ENCODE measurements at places on chromosomes 6 and 20.

- peaks cover 18% of the 10 kb centered on the region for H3K27me3 ChIP-seq
- H3K27ac ChIP-seq, result no peak overlapping the region
- peaks cover 4% of the 10 kb centered on the region for H3K4me1 ChIP-seq
- no peaks in the 10 kb centered on the region for H3K36me3 ChIP-seq
Observed at GRCh38 chr6:149899926-149900619, 2.2 kb upstream of the RAET1E start.

GRCh38 chr6:149939909-149940671 is 1.7 kb upstream of the ULBP2 start:
- no peaks in the 10 kb centered on the region for H3K36me3 ChIP-seq
- no peak for DNase-seq
- peaks cover 31% of the 10 kb centered on the region for H3K27me3 ChIP-seq
- peak overlapping the region; percentile 54 for H3K4me3 ChIP-seq
- peaks cover 16% of the 10 kb centered on the region for H3K4me1 ChIP-seq

GRCh38 chr20:16100111-16100510 is 473.1 kb downstream of the KIF16B start:
- DNase-seq, result no peak
- no peaks in the 10 kb centered on the region for H3K27me3 ChIP-seq
- no peak overlapping the region for H3K4me3 ChIP-seq
- no peaks in the 10 kb centered on the region for H3K36me3 ChIP-seq
- no peak overlapping the region for H3K27ac ChIP-seq

DNA sequence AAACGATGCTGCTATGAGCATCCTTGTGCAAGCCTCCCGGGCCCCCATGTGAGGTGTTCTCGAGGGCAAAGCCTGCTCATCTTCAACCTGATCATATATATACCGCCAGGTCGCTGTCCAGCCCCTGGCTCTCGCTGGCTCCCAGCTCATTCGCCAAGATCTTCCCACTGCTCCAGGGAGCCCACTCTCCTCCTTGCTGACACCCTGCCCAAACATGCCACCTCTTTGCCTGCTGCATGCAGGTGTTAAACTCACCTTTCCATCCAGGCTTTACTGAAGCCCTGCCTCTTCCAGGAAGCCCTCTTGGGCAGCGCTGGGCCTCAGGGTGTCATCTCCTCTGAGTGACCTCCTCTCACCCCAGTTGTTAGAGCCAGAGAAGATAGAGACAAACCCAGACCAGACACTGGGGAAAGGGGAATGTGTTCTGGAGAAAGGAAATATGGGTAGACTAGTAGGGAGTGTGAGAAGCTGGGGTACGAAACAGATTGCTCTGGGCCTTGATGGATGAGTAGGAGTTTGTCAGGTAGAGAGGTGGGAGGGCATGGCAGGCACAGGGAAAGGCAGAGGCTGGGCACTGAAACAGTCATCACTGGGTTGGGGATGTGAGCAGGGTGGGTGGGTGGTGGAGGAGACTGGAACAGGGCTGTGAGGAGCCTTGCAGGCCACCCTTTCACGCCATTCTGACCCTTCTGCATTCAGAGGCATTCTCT is 1.2 kb upstream of the DLGAP4 start:
- no peak for DNase-seq
- H3K36me3 ChIP-seq, result no peaks in the 10 kb centered on the region
- no peak overlapping the region for H3K27ac ChIP-seq

DNA sequence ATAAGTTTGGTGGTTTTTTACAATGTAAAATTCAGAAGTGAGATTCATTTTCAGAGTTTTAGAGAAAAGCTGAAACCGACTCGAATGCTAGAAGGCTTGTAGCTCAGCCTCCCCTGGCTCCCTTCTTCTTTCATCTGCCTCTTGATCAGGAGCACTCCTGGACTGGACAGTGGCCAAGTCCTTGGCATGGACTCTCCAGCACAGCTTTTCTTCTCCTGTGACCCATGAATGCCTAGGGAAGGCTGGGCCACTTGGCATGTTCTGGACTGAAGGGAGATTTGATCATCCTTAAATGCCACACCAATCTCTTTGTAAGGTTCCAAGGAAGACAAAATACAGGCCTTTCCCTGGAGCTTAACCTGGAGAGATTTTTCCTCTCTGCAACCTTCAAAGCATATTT is 384.0 kb upstream of the SASH1 start:
- no peak overlapping the region for H3K27ac ChIP-seq
- no peaks in the 10 kb centered on the region for H3K36me3 ChIP-seq
- H3K4me3 ChIP-seq, result no peak overlapping the region
- no peaks in the 10 kb centered on the region for H3K27me3 ChIP-seq

DNA sequence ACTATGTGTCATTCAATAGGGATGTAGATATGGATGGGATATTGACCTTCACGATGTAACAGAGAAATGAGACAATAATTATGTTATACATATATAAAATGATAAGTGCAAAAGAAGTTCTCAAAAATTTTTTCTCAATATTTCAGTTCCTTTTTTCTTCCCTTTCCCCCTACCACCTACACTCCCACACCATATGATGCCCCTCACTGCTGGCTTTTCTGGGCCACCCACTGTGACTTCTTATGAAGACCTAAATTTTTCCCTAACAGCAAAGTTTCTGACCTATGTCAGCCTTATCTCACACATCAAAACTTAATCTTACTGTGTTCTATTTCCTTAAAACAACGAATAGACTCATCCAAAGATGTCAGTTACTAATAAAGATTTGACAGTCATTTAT is 89.9 kb upstream of the MYLIP start:
- DNase-seq, result no peak
- peaks cover 3% of the 10 kb centered on the region for H3K27me3 ChIP-seq
- no peak overlapping the region for H3K27ac ChIP-seq
- no peak overlapping the region for H3K4me3 ChIP-seq

- no peak for DNase-seq
- no peaks in the 10 kb centered on the region for H3K36me3 ChIP-seq
- no peak overlapping the region for H3K27ac ChIP-seq
- no peaks in the 10 kb centered on the region for H3K27me3 ChIP-seq
- no peak overlapping the region for H3K4me3 ChIP-seq
Observed at GRCh38 chr6:83370567-83370966, 60.3 kb downstream of the ME1 start.

- no peak overlapping the region for H3K27ac ChIP-seq
- H3K36me3 ChIP-seq, result no peaks in the 10 kb centered on the region
- peaks cover 15% of the 10 kb centered on the region for H3K4me1 ChIP-seq
Observed at GRCh38 chr6:29014729-29015608, 9.9 kb upstream of the ZNF311 start.

GRCh38 chr6:15294504-15294903 is 48.6 kb downstream of the JARID2 start:
- H3K4me3 ChIP-seq, result no peak overlapping the region
- peaks cover 38% of the 10 kb centered on the region for H3K4me1 ChIP-seq
- DNase-seq, result no peak
- no peaks in the 10 kb centered on the region for H3K27me3 ChIP-seq

GRCh38 chr6:144559865-144560593 is 274.9 kb downstream of the UTRN start:
- no peak for DNase-seq
- H3K36me3 ChIP-seq, result peaks cover 40% of the 10 kb centered on the region
- H3K27ac ChIP-seq, result no peak overlapping the region
- no peaks in the 10 kb centered on the region for H3K4me1 ChIP-seq

- H3K4me1 ChIP-seq, result no peaks in the 10 kb centered on the region
- peaks cover 28% of the 10 kb centered on the region for H3K27me3 ChIP-seq
- H3K27ac ChIP-seq, result no peak overlapping the region
- DNase-seq, result no peak
- no peak overlapping the region for H3K4me3 ChIP-seq
Observed at GRCh38 chr20:58553841-58554240, 38.6 kb upstream of the APCDD1L start.

DNA sequence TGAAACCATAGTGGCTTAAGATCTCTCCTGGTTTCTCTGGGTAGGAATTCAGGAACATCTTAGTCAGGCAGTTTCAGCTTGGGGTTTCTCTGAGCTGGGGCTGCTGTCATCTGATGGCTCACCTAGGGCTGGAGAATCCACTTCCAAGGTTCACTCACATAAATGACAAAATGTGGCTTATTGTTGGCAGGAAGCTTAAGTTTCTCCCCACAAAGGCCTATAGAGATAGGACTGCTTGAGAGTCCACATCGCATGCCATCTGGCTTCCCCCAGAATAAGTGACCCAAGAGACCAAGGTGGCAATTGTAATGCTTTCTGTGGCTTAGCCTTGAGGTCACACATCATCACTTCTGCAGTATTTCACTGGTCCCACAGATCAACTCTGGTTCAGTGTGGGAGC is 131.4 kb downstream of the EDN1 start:
- no peak overlapping the region for H3K4me3 ChIP-seq
- H3K36me3 ChIP-seq, result peaks cover 5% of the 10 kb centered on the region
- H3K27me3 ChIP-seq, result no peaks in the 10 kb centered on the region
- H3K27ac ChIP-seq, result no peak overlapping the region
- no peak for DNase-seq

DNA sequence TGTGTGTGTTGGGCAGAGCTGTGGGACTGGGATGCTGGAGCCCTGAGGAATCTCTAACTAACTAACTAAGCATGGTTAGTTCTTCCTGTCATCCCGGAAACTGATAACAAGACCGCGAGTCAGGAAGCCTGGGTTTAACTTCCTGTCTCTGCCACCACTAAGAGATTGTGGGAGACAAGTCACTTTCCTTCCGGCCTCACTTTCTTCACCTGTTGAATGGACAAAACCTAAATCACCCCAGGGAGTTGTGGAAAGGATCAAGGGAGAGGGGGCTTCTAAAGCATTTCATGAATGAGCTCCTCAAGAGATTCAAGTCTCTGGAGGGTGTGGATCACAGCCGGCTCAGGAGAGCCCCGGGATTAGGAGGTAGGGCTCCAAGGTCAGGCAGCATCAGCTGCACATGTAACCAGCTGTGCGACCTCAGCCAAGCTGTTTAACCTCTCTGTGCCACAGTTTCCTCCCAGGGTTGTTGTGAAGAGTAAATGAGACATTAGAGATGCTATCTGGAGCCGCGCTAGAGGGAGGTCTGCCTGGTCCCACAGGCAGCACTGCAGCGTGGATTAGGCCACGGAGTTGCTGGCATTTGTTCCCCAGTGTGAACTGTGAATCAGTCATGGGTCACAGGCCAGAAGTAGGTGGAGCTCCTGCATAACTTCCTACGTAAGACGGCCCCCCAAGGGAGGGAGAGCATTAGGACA is 105.1 kb downstream of the TOX2 start:
- H3K27me3 ChIP-seq, result peaks cover under 1% of the 10 kb centered on the region
- H3K27ac ChIP-seq, result no peak overlapping the region
- H3K36me3 ChIP-seq, result no peaks in the 10 kb centered on the region
- DNase-seq, result no peak
- H3K4me3 ChIP-seq, result no peak overlapping the region

DNA sequence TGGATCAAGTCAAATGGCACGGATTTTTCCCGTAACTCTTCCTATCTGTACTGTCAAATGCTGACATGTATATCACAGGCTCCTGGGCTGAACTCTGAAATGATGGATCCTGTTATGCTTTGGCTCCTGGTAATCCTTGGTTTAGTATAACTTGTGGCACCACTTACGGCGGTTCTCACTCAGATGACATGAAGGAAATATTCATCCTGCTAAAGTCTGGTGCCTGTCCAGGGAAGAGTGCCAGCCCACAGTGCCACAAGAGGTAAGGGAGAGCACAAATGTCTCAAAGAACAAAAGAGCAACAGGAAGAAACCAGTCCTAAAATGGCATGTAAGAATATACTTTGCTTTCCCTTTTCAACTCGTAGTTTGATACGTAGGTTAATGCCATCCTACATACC is 93.1 kb upstream of the TAB2 start:
- H3K4me1 ChIP-seq, result no peaks in the 10 kb centered on the region
- no peak overlapping the region for H3K27ac ChIP-seq
- no peaks in the 10 kb centered on the region for H3K36me3 ChIP-seq

GRCh38 chr20:59124296-59125029 is 39.2 kb upstream of the ZNF831 start:
- no peaks in the 10 kb centered on the region for H3K27me3 ChIP-seq
- peaks cover 62% of the 10 kb centered on the region for H3K4me1 ChIP-seq
- DNase-seq, result no peak
- H3K36me3 ChIP-seq, result peaks cover 4% of the 10 kb centered on the region
- H3K27ac ChIP-seq, result peak overlapping the region; percentile 94
- H3K4me3 ChIP-seq, result peak overlapping the region; percentile 86

DNA sequence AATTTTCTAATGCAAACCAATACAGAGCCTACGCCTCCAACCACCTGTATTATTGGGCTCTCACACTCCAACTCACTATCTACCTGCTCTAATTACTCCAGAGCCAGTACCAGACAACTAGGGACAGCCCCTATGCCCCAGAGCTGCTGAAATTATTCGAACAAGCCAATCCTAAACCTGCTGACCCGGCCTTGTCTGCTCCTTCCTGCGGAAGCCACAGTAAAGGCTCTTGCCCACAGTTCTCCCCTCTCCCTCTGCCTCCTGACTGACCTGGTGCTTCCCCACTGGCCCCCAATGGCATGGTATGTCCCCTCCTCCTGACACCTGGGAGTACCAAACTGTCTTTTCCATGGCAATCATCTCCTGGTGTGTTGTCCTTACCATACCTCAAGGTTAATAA is 4.1 kb upstream of the TOX2 start:
- no peak for DNase-seq
- no peaks in the 10 kb centered on the region for H3K36me3 ChIP-seq
- H3K4me3 ChIP-seq, result peak overlapping the region; percentile 35
- H3K27me3 ChIP-seq, result peaks cover 10% of the 10 kb centered on the region

GRCh38 chr20:52127309-52127708 is 64.3 kb downstream of the ZFP64 start:
- no peak for DNase-seq
- H3K4me1 ChIP-seq, result peaks cover 4% of the 10 kb centered on the region
- H3K36me3 ChIP-seq, result peaks cover 10% of the 10 kb centered on the region
- no peaks in the 10 kb centered on the region for H3K27me3 ChIP-seq
- peak overlapping the region; percentile 25 for H3K27ac ChIP-seq

GRCh38 chr6:10259671-10260070 is 155.2 kb downstream of the TFAP2A start:
- H3K27me3 ChIP-seq, result no peaks in the 10 kb centered on the region
- no peak overlapping the region for H3K27ac ChIP-seq
- no peak overlapping the region for H3K4me3 ChIP-seq
- DNase-seq, result no peak

DNA sequence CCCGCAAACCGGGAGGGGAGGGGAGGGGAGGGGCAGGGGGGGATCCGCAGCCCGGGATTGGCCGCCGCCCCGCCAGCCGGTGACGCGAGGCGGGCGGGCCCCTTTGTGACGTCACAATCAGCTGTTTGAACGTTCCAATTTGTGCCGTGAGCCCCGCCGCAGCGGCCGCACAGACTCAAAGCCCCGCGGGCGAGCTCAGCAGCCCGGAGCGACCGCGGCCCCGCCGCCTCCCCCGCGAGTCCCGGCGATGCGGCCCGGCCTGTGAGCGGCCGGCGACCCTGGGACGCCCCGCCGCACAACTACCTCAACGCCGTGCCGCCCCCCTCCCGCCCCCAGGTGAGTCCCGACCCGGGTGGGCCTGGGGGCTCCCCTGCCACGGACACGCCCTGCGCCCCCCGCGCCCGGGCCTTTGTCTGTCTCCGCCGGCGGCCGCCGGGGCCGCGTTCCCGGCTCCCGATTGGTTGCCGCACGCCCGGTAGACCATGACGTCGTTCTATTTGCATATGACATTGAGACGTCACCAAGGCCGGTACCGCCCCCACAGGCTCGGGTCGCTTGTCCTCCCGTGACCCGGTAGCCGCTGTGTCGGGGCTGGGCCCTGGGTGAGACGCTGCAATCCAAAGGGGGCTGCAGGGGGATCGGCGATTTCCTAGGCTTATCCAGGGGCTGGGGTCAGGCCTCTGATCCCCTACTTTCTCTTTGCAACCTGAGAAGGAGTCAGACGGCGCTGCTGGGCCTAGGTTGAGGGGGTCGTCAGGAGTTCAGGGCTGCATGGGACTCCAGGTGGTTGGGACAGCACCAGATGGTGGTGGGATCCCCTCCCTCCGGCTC is at the start of gene TP53INP2:
TSS of gene TP53INP2 (plus strand) at position 168 of the 831 bp plus-strand sequence. CDS start 4,396 bp downstream, outside the sequence.
- H3K27me3 ChIP-seq, result peaks cover 4% of the 10 kb centered on the region
- peaks cover 24% of the 10 kb centered on the region for H3K4me1 ChIP-seq
- peak within 1 kb of the TSS; percentile 95 for H3K4me3 ChIP-seq
- DNase-seq, result peak; percentile 90
- no peaks in the 10 kb centered on the region for H3K36me3 ChIP-seq
- peak within 1 kb of the TSS; percentile 99 for H3K27ac ChIP-seq

Data from memory B cell (primary cell).